Hematopoietic multipotent progenitor cell treated with erythropoietin and hydrocortisone succinate and interleukin-3 and kit ligand, for 4 days (in vitro differentiated cells): ENCODE measurements at places on chromosomes 4 and X.

DNA sequence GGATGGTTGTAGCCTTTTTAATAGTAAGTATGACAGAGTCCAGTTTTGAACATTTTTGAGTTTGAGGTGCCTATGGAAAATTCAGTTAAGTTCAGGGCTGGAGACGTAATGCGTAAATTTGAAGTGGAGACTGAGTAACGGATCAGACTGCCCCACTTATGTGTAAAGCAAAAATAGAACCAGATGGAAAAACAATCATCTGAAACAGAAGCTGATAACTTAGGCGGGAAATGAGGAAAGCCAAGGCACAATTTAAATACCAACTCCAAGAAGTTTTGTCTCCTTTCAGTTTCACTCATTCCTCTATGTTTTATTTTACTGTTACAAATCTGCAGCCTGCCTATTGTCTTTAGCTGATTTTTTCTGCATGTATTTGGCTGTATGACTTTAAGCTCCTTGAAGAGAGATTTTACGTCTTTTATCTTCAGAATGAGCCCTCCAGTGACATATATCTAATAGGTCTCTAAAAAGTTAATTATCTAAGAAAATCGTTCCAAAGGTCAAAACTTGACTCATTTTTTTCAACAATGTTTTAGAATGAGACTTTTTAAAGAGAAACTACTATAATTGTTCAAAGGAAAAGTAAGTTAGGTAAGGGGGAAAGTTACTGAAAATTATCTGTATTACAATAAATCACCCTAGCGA lies 1.1 kb downstream of the SGCB start:
- no peak for DNase-seq

- DNase-seq: no peak
These were observed 58.2 kb upstream of the DUSP21 start for GRCh38 chrX:44785652-44786051.

DNA sequence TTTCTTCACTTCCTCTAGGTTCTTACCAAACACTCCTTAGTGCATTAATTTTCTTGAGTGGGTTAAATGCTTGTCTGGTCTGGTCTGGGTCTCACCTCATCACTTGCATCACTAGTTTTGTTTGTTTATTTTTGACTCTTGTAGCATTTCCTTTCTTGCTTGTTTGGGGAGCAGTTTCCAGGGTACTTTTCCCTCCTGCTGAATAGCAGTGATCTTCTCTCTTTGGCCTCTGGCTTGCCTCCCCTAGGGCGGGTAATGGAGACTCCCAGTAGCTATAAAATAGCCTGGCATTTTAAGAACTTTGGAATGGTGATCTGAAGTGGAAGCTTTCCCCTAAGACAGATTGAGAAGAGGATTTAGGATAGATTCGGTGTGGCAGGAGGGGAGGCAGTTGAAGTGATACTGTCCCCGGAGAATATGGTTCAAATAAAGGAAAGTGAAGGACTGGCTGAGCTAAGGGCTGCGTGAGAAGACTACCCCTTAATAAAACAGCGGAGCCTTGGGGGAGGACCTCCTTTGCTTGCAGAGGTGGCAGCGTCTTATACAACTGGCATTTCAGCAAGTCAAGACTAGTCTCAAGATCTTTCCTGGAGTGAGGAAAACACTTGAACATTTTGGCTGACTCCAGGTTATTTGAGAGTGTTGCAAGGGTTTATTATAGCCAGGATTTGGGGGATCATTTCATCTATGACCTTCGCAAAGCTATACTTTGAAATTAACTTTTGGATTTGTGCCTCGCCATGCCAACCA lies 190.6 kb downstream of the FRAS1 start:
- no peak for DNase-seq

GRCh38 chr4:813900-814299 lies 12.0 kb downstream of the CPLX1 start:
- DNase-seq: no peak

DNA sequence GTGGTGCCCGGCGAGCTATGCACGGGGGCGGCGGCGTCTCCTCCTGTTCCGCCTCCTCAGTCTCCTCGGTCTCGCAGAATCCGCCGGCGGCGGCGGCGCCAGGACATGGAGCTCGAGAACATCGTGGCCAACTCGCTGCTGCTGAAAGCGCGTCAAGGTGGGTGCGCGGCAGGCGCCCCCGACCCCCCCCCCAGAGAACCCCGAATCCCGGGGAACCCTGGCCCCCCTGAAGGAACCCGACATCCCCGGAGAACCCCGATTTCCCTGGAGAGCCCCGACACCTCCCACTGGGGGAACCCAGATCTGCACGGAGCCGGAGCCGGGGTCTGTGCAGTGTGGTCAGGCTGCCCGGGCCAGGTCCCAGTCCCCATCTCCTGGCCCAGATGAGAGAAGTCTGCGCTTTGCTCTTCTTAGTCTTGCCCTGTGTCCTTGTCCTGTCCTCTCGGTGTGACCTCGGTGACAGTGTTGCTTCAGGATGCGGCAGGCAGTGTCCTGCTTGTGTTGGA lies 648 bp downstream of the GRK4 start:
- peak; percentile 29 for DNase-seq

DNA sequence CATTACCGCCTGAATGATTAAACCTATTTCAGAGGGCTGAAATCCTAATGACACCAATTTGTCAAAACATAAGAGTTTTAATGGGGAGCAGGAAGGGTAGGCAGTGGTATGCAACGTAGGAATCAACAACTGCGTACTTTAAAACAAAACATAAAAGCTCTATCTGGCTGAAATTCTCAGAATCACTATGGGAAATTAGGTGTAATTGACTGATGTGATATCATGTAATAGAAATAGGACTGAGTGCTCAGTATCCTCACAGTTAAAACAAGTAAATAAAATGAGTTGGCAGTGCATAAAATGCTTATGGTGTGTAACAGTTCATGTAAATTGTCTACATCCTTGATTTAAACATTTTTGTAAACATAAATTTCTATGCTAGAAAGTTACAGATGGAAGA lies 13.6 kb upstream of the IGSF1 start:
- DNase-seq: no peak

- DNase-seq: peak; percentile 7
These were observed 217.3 kb downstream of the MID1IP1 start for GRCh38 chrX:39018541-39018940.

- peak; percentile 0 for DNase-seq
These were observed 722.1 kb downstream of the PCDH7 start for GRCh38 chr4:31442236-31442635.

GRCh38 chr4:132991111-132991510 lies 158.0 kb upstream of the PCDH10 start:
- no peak for DNase-seq

GRCh38 chrX:16836371-16836770 lies 33.8 kb downstream of the RBBP7 start:
- peak; percentile 68 for DNase-seq

- no peak for DNase-seq
These were observed 28.7 kb downstream of the PDLIM5 start for GRCh38 chr4:94480362-94480951.
